ENCODE measurements at places on chromosomes 12 and 14.

- no peak for DNase-seq
Measured at GRCh38 chr14:86179980-86180379, 650.0 kb downstream of the FLRT2 start.

- DNase-seq = no peak
Measured at GRCh38 chr14:59918824-59919569, 947 bp upstream of the LRRC9 start.

- no peak for DNase-seq
Measured at GRCh38 chr12:59619461-59620240, 23.8 kb downstream of the SLC16A7 start.

GRCh38 chr14:103099081-103099732 is 4.7 kb downstream of the EXOC3L4 start:
- no peak for DNase-seq

GRCh38 chr14:85752175-85752574 is 222.2 kb downstream of the FLRT2 start:
- DNase-seq = no peak

- DNase-seq = no peak
Measured at GRCh38 chr14:86933460-86933859, 1059.5 kb downstream of the GALC start.

DNA sequence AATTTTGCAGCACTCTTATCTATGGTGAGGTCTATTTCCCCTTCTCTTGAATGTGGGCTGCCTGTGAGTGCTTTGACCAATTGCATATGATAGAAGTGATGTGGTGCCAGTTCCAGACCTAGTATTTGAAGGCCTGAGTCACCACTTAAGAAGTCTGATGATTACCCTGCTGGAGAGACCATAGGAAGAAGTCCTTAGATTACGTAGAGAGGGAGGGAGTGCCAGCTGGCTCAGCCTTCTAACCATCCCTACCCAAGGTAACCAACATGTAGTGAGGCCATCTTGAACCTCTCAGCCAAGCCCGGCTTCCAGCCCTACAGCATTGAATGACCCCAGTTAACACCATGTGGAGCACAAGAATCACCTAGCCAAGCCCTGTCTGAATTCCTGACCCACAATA is 166.9 kb downstream of the NELL2 start:
- DNase-seq = no peak

GRCh38 chr14:76919431-76920330 is 93.5 kb downstream of the LRRC74A start:
- DNase-seq = no peak

- no peak for DNase-seq
Measured at GRCh38 chr12:82047446-82047845, 288.3 kb upstream of the PPFIA2 start.

- DNase-seq = no peak
Measured at GRCh38 chr12:9383585-9383984, 175.4 kb upstream of the PZP start.

- DNase-seq = no peak
Measured at GRCh38 chr12:48686037-48686595, 4.1 kb upstream of the KANSL2 start.

- no peak for DNase-seq
Measured at GRCh38 chr12:88390811-88391210, 189.5 kb downstream of the KITLG start.

- DNase-seq = peak; percentile 56
Measured at GRCh38 chr12:108616941-108617858, 16.5 kb downstream of the SELPLG start.

DNA sequence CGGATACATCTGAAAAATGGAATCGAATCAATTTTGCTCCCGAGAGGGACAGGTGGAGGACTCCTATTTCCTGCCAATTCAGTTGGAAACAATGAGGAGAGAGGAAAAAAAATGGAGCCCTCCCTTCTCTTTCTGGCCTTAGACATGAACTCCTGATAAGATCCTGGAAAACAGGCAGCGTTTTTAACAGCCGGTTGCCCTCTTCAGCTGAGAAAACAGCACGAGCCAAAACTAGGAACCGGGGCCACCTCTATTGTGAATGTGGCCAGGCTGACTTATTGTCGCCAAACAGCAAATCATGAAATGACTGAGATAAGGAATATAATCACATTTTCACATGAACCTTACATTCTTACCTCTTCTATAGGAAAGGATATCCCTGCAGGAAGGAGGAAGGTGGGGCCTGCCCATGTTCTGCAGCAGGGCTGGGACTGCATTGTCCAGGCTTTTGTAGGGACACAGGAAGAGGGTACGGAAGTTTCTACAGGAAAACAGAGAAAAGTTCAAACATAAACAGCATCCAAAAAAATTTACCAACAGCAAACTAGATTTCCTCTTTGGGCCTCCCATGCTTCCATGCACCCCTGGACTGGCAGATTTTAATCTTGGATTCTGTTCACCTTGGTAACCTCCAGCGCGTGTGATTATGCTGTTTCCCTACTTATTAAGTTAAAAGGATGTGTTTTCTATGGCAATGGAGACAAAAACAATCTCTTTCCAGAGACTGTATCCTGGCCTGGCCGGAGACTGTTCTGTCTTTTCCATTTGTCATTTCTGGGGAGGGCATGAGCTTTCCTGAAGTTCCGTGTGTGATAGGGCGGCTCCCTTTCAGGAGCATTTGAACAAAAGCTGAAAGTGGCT is 29.0 kb upstream of the ELK3 start:
- DNase-seq = no peak

DNA sequence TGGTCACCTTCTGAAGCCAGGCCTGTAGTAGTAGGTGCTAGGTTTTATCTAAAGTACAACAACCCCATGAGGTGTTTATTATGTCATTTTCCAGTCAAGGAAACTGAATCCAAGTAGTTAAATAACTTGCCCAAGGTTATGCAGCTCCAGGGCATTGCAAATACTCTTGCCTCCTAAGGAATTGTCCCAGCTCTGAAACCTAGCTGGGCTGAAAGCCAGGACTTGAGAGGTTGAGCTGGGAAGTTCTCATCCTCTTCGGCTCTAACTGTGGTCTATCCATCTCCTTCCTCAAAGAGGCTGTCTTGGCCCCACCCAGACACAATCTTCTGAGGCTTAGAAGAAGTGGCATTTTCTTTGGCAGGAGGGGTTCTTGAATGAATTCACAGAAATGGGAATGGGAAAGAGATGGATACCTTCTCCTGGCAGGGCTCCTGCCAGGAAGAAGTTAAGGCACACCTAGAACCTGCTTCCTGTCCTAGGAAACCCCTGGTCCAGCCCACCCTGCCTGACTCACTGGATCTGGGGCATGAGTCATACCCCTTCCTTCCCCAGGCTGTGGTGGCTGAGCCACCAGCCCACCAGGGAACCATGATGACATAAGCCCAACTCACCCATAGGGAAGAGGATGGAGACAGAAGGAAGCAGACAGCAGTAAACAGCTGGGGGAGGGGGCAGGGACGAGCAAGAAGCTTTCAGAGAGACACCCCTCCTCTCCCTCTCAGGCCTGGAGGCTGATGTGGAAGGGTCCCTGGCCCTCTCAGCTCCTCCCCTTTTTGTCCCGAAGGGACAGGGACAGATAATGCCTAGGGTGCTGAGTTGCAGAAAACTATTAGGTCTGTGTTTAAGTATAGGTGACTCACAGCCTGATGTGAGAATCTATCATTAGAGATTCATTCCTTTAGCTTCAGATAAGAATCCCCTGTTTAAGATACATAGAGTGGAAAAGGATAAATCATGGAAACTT is 2.1 kb upstream of the PLEK2 start:
- DNase-seq = no peak

GRCh38 chr12:97306147-97306546 is 156.5 kb upstream of the RMST start:
- no peak for DNase-seq

DNA sequence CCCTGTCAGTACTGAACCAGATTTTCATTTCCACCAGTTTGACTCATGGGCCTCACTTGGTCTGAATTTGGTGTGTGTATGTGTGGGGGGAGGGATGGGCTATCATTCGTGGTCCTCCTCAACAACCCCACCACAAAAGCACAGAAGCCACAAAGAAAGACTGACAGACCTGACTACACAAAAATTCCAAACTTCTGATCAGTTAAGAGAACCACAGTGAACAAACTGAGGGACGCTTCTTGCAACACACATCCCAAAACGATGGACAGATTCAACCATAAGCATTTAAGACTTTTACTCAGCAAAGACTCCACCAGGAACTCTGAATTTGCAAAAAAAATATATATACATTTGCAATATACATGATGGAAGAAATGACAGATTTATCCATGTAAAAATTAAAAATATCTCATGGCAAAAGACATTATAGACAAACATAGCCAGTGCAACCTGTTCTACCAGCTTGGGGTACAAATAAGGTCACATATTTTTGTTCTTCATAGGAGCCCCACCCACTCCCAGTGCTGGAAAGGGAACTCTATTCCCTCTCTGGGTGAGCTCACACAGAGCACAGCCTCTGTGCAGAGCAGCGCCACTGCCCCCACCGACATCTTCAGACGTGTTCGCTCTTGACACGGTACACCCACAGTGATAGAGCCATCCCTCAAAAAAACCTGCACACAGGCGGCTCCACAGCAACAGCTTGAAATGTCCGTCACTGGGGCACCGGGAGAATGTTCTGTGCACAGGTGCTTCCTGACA is 49.7 kb downstream of the JAG2 start:
- DNase-seq = no peak

DNA sequence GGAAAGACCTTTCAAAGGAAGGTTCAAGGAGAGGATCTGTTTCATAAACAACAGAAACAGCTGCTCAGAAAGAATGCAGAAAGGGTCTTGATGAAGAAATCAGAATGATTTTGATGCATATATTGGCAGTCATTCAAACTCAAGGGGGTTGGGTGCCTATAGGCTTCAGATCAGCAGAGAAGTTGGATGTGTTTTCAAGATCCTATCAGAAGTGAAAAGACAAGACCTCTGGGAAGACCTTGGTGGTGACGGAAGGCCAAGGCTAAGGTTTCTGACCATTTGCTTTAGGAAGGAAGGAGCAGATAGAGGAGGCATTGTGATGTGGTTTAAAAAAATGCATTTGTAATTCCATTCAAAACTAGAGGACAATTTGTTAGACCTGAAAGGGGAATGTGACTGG is 15.2 kb upstream of the PTPRB start:
- DNase-seq = no peak

- DNase-seq = no peak
Measured at GRCh38 chr14:71705460-71705859, 226.8 kb upstream of the RGS6 start.

DNA sequence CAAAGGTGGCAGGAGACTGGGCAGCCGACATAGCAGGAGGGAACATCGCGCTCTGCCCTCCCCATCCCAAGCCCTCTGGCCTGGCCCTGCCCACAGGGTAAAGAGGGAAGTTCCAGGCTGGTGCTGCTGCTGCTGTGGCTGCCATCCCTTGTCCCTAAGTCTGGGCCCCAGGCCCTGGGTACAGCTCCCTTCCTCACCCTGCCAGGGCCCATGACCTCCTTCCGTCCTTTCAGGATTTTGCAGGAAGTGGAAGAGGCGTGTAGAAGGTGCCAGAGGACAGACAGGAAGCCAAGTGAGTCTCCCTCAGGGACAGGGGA is 14.7 kb upstream of the NCOR2 start:
- no peak for DNase-seq

DNA sequence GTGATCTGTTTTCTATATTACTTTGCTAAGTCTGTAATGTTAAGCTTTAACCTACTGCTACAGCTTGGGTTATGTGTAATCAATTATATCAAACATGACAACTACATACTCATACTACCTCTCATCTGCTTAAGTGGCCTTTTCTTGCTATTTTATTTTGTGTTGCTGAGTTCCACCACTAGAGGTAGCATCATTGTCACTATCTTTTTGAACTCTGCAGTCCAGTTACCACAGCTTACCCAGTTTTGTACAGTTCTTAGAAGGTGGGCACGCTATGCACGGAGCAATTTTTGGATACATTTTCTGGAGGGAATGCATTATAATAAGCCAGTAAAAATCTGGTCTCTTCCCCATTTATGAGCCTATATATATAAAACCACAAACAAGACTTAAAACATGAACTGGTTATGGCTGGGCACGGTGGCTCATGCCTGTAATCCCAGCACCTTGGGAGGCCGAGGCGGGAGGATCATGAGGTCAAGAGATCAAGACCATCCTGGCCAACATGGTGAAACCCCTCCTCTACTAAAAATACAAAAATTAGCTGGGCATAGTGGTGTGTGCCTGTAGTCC is 48.5 kb downstream of the SAV1 start:
- no peak for DNase-seq

DNA sequence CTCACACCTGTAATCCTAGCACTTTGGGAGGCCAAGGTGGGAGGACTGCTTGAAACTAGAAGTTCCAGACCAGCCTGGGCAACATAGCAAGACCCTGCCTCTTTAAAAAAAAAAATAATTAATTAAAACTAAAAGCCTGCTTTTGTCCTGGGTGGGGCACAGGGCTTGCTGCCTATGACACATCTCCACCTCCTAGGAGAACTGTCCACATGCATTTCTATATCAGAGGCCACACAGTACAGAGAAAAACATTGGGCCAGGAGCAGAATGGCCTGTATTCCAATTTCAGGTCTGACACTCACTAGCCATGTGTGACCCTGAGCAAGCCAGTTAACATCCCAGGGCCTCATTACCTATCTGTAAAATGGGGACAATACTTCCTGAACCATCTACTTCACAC is 31.9 kb downstream of the CCDC88C start:
- DNase-seq = no peak

DNA sequence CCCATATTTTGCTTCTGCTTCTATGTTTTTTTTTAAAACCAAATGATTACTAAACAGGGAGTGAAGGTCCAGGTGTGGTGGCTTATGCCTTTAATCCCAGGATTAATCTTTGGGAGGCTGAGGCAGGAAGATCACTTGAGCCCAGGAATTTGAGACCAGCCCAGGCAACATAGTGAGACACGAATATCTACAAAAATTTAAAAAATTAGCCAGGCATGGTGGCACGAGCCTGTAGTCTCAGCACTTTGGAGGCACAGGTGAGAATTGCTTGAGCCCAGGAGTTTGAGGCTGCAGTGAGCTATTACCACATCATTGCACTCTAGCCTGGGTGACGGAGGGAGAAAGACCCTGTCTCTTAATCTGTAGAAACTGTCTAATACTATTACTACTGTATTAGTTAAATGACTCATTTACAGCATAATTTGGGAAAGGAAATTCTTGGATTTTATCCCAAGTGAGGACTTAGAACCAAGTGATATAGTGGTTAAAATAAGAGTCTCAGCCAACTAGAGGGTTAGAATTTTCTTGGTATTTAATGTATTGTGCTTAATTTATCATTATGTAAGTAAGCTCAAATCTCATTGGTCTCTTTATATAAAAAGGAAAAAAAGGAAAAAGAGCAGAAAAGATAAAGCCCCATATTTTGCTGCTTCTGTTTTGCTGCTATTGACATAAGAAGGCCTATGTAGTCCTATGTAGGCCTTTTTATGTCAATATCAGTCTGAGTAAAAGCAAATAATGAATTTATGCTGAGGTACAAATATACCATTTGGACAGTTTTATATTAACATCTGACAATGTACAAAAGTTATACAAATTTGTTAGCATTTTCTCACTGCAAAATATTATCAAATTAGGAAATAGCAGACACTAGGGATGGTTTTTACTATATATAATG is 163.4 kb downstream of the RAD51B start:
- DNase-seq = no peak
